Stimulated activated CD4-positive, alpha-beta T cell treated with anti-CD3 and anti-CD28 coated beads, Interleukin-2, amount 100 ng/mL, for 24 hours (primary cell): ENCODE measurements at places on chromosomes 3 and 15.

DNA sequence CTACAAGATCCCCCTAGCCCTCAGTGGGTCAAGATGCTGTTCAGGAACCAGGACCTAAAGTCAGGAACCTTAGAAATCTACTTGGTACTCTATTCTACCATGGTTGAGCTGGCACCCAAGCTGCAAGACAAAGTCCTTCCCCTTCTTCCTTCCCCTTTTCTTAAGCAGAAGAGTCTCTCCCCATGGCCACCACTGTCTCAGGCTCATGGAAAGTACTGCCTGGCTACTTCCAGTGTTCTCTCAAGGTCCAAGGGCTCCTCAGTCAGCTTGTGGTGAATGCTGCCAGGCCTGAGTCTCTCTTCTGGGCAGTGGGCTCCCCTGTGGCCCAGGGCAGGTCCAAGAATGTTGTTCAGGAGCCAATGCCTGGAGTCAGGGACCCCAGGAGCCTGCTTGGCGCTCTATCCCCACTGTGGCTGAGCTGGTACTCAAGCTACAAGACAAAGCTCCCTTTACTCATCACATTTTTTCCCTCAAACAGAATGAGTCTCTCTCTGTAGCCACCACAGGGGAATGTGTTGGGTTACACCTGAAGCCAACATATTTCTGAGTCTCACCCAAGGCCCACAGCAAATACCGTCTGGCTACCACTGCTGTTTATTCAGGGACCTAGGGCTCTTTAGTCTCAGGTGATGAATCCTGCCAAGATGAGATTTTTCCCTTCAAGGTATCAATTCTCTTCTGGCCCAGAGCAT is 18.1 kb upstream of the SLC27A2 start:
- no peak for DNase-seq

DNA sequence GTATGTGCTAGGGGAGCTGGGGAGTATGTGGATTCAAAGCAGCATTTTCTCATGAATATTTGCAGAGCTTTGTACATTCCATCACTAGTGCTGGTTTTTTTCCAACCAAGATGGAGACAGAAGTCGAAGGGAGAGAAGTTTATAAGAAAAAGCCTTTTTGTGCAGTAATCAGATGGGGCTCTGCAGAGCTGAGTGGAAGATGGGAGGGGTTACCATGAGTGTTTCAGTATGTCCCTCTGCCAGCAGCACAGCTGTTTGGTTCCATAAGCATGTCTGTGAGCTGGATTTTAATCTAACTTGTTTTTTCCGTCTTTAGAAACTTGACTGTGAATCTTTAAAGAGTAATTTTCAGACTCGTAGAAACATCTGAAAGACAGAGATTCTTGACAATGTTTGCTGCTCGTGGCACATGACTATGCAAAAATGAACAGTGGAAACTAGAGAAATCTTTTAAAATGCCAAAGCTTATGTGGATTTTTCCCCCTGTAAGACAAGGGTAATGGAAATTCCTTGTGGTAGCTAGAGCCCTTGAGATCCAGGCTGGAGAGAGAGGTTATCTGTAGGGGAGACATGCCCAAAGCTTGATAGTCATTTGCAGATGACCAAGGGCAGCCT is 20.3 kb downstream of the STARD9 start:
- DNase-seq: no peak

DNA sequence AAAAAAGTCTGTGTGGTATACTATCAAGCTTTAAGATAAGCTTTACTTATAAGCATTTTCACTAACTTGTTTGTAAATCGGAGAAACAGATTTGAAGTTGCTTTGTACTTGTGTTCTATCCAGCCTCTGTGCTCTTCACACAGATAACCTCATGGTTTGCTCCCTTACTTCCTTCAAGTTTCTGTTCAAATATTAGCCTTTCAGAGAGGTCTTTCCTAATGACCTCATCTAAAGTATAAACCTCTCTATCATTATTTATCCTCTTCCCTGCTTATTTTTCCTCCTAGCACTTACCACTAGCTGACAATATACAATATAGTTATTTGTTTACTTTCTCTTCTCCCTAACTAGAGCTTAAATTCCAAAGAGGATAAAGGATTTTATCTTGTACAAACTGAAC is 180.0 kb downstream of the CBLB start:
- DNase-seq: no peak

DNA sequence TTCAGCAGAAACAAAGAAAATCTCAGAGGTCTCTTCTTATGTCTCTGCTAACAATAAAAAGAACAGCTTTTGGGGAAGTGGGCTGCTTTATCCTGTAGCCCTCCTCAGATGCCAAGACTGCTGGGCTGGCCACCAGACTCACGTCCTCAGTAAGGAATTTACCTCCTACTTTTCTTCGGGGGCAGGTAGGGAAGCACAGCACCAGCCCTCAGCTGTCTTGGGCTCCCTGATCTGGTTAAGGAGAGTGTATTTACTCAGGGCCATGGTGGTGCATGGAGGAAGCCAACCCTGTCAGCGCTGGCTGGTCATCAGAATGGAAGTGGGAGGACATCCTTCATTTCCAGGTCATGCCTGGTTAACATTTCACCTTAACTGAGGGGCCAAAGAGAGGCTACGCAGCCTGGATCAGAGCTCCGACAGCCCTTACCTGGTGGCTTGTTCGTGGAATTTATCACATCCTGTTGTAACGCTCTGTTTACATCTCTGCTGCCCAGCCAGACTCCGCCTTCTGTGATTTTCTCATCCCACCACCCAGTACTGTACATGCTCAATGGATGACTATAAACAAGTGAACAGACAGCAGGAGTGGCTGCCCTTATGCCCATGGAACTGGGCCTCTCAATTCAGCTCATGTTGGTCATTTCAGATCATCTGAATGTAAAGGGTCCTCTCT is 108.3 kb downstream of the IGF2BP2 start:
- DNase-seq: no peak

DNA sequence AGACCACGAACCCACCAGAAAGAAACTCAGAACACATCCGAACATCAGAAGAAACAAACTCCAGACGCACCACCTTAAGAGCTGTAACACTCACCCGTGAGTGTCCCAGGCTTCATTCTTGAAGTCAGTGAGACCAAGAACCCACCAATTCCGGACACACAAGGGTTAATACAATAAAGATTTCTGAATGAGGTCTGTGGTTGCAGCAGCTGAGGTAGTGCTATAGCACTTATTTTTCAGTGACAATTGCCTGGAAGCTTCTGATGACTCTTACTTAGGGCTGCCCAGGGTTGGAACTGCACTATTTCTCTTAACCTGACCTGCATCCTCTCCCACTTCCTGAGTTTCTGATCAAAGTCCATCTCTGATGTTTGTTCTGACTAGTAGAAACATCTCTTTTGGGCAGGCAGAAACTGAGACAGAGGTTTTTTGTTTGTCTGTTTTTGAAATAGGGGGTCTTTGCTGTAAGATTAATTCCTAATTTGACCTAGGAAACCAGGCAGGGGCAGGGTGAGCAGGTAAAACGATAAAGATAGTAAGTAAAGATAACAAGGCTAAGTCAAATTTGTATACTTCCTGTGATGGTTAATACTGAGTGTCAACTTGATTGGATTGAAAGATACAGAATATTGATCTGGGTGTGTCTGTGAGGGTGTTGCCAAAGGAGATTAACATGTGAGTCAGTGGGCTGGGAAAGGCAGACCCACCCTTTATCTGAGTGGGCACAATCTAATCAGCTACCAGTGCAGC is 169.1 kb downstream of the GAP43 start:
- peak; percentile 25 for DNase-seq

- DNase-seq: peak; percentile 74
Observed at GRCh38 chr3:42190701-42191442, 75.1 kb downstream of the CCK start.

DNA sequence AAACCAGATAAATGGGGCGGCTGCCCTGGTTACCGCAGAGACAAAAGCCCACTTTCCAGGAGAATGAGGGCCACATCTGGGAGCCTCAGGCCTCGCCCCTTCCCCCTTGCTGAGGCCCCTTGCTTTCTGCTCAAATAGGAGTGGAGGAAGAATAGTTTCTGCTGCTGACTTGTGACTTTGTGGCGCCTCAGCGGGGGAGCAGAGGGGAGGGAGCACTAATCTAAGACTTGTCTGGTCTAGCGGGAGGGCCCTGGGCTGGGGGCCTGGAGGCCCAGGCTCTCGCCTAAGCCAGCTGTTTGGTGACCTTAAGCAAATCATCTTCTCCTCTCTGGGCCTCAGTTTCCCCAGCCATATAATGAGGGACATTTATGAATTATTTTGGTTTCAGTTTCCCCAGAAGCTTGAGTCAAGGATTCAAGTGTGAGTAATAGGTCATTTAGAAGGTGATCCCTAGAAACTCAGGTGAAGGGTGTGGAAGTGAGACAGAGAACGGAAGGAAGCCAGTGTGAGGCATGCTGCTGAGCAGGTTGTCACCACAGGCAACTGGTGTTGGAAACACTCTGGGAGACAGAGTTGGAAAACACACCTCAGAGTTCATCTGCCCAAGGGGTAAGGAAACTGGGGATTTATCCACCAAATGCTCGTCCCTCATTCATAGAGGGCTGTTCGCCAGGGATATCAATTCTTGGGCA is 25.9 kb upstream of the SMAD3 start:
- no peak for DNase-seq

GRCh38 chr15:100383302-100384107 is 41.7 kb upstream of the ADAMTS17 start:
- DNase-seq: no peak

DNA sequence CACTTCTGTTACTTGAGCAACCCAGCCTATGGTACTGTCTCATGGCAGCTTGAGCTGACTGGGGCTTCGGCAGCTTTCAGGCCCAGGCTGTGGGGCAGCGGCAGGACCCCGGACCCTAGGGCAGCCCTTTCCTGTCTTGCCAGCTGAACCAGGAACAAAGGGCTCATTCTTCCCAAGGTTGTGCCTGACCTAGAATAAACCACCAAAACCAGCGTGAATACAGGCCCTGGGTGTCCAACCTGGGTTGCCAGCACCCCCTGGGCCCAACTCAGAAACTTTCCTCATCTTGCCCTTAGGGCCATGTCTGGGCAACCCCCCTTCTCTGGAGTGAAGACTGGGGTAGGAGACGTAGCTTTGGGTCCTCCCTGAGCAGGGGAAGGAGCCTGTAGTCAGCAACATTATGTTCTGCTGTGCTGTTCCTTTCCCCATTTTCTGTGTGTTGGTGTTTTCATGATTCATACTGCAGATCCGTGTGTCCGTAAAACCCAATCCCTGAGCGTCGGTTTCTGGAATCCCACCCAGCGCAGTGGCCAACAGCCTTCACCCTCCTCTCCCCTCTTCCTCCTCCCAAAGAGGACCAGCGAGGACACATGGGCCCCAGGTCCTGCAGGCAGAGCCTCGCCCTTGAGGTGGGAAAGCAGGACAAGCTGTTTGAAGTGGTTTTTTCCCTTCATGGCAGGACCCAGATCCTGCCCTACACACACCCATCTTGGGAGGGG is 33.5 kb downstream of the TKT start:
- DNase-seq: no peak

DNA sequence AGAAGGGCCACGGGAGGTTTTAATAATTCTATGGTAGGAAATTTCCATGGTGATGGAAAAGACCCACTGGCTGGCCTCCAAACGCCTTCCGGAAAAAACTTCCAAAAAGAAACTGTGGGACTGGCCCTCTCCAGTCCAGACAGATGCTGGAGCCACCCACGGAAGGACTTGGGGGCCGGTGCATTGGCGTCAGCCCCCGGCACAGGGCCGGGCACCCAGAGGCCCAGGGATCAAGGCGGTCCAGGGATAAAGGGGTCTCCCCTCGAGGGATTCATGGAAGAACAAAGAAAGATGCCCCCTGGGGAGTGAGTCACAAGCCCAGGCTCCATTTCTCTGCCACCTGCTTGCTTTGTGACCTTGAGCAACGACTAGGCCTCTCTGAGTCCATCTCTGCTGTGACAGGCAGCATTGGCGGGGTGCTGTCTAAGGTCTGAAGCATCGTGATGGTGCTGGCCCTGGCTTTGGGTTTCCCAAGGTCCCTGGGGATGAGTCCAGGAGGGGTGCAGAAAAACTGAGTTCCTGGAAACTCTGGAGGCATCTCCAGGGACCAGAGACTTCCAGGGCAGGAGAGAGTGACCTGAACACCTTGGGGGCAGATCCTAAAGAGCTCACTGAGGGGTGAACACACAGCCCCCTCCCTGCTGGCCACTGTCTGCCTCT is 21.6 kb downstream of the ATP2B2 start:
- no peak for DNase-seq

DNA sequence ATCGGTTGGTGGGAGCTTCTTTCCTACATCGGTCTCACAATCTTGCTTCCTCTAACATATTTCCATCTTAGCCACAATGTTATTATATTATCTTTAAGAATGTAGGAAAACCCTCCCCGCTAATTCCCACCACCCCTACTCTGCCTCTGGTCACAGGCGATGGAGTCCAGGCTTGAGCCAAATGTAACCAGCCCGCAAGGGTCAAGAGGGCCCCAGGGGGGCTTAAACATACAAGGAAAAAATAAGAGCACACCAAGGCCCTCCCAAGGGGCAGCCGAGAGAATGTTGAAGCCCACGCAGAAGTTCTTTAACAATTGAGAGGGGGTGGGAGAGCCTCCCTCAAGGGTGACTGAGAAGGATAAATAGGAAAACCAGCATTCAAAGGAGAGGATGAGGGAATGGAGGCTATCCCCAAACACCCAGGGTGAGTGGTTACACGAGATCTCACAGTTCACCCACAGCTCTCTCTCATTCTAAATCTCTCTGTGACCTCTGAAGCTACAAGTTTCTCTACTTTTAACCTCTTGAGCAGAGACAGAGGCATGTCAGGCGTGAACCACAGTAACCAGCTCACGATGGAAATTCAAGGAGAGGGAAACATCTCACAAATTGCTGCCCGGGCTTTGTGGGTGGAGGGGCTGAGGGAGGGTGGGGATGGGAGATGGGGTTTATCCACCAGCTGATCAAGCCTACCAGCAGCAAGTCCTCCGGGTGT is 31.4 kb upstream of the UACA start:
- DNase-seq: no peak
